ENCODE measurements at places on chromosomes 11 and 22.

GRCh38 chr11:134561331-134561720, 149.3 kb upstream of the B3GAT1 start:
- DNase-seq: no peak

DNA sequence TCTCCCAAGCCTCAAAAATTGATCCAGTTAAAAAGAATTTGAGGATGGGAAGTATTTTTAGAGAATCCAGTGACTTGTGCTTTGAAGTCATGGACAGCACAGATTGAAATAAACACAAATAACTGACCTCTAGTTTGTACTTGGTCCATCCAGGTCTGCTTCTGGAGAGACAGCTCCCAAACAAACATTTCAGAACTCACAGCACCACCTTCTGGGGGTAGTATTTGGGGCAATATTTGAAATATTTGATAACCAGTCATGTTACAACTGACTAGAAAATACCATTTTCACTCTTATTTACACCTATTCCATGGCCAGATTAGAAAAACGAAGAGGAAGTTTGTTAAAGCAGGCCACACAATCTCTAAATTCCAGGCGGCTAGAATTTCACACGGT, 56.2 kb downstream of the CTSC start:
- no peak for DNase-seq

DNA sequence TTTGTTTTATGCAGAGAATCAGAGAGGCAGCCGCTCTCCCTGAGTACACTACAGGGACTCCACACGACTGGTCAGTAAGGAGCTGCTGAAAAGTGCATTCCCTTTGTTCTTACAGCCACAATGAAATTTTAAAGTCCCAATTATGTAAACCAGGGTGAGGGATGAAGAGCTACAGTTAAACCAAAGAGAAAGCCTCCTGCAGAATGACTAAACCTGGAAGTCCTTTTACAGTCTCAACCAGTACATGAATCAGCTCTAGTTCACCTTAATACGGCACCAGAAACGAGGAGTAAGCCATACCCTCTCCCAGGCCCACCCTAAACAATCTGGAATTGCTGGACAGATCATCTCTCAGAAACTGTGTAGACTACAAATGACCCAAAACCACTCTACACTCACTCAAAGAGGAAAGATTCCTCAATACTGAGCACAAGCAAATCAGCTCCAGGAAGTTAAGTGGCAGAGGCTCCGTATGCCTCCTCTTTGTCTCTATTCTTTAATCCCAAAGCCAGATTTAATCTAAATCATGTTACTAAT, 113.1 kb downstream of the RBFOX2 start:
- DNase-seq: no peak

DNA sequence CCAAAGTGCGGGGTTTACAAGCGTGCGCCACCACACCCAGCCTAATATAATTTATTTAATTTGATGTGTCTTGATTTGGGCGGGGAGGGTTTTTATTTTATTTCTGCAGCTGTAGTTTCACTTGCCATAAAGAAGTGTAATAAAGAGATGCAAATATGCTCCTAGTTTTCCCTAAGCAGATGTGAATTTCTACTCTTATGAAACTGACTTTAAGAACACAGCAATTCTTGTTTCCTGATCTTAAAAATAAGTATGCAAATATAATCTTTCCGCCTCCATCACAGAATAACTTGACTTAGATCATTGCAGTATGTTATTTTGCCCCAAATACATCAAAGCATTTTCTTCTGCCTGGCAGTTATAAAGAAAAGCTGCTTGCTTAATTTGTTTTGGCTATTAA, 4.4 kb downstream of the SPCS2 start:
- no peak for DNase-seq

DNA sequence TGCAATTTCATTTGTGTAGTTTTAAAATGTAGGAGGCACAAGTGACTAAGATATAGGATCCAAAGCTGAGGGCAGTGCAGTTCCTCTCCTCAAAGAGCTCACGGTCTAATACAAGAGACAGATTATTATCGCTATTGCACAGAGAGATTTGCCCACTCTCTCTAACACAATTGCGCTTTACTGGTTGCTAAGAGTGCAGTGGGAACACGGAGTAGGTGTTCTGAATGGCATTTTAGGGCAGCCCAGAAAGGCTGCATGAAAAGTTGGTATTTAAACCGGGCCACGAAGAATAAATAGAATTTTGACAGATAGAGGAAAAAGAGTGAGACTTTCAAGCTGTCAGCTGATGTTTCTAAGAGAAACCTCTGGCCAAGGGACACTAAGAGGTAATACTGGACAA, 79.5 kb downstream of the BLID start:
- no peak for DNase-seq

GRCh38 chr11:125468852-125469251, 27.2 kb downstream of the FEZ1 start:
- DNase-seq: no peak

DNA sequence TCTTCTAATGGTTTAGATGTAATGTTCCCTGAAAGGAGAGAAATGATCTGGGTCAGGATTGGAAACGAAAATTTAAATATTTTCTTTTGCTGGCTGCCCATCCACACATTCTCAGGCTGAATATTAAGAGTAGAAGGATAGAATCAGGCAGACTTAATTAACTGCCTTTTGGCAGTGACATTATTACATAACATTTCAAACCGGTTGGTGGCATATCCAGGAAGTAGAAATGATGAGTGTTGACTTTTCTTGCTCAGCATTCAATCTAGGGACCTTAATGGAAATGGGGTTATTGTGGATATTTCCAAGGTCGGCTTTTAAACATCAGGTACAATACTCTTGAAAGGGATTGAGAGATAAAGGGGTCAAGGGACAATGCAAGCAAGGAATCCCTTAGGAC, 677.4 kb upstream of the ARHGAP42 start:
- no peak for DNase-seq

DNA sequence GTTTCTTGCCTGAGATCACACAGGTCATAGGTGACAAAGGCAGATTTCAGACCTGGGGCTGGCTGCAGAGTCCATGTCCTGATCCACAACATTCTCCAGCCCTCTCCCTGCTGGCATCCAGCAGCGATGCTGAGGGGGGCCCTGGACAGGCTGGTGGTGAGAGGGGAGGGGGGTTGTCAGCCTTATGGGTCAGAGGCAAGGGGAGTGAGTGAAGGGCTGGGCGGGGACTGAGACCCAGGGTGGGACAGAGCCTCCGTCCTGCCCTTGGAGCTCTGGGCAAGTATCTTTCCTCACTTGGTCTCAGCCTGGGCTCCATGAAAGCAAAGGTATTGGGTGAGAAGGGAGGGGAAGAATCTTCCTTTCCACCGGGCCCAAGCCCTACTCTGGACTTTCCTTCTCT, 66.7 kb upstream of the RASD2 start:
- no peak for DNase-seq

GRCh38 chr11:22508665-22509064, 117.0 kb downstream of the FANCF start:
- no peak for DNase-seq

- DNase-seq: no peak
Measured at GRCh38 chr11:16793511-16793910, 55.1 kb downstream of the C11orf58 start.

GRCh38 chr22:38243007-38243765, 29.6 kb downstream of the TMEM184B start:
- DNase-seq: peak; percentile 51

DNA sequence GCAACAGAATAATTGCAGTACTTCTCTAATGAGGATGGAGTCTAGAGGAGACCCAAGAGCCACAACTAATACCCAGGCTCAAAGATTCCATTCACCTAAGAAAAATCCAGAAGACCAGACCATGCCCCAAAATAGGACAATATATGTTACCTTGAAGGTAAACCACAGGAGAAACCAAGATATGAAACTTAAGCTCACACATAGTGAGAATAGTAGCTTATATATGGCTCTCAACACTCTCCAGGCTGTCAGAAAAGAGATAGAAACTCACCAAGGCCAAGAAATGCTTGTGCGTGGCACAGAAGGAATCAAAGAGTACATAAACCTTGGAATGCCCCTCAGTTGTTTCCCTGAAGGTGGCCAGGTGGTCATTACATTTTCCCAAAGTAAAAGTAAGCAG, 9.1 kb downstream of the FAM111A start:
- DNase-seq: no peak

- DNase-seq: no peak
Measured at GRCh38 chr22:47128216-47128615, 365.8 kb downstream of the TBC1D22A start.

GRCh38 chr22:47858773-47859306, 1096.4 kb downstream of the TBC1D22A start:
- DNase-seq: no peak

GRCh38 chr22:23764899-23765881, 2.4 kb downstream of the C22orf15 start:
- DNase-seq: no peak

GRCh38 chr11:87477321-87477720, 439.6 kb downstream of the TMEM135 start:
- no peak for DNase-seq

DNA sequence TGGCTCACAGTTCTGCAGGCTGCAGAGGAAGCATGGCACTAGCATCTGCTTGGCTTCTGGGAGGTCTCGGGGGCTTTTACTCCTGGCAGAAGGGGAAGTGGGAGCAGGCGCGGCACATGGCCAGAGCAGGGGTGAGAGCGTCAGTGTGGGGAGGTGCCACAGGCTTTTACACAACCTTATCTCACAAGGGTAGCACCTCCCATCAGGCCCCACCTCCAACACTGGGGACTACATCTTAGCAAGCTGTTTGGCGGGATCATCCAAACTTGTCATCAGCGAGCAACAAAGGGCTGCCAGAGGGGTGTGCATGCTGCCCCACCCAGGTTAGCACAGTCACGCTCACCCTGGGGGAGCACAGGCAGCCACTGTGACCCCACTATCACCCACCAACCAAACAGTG, 18.9 kb upstream of the YPEL1 start:
- peak; percentile 12 for DNase-seq

DNA sequence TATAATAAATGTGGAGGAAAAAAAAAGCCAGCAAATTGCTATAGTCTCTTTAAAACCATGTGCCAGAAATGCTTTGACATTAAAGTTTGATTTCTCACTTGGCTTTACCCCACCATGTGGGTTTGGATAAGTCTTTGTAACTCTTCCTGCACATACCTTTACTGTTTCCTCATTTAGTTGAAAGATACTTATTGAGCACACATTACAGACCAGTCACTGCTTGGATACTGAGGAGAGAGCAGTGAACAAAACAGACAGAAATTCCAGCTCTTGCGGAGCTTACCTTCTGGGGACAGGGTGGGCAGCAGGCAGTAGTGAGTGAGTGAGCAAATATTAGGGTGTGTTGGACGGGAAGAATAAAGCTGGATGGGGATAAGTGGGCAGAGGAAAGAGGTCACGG, 13.7 kb downstream of the PACS1 start:
- DNase-seq: no peak

DNA sequence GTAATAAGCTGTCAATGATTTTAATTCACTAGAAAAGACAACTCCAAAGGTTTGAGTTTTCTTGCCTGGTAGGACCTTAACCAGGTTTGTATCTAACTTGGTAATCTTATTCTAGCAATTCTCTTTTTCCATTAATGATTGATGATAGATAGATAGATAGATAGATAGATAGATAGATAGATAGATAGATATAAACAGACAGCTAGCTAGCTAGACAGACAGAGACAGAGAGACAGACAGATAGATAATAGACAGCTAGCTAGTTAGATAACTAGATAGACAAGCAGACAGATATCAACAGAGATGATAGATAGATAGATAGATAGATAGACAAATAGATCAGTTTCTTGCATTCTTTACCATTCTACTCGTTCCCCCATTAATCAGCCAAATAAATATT, 15.3 kb downstream of the TMPRSS6 start:
- DNase-seq: no peak

GRCh38 chr11:133515107-133515506, 17.2 kb downstream of the OPCML start:
- DNase-seq: no peak

GRCh38 chr11:74442636-74443035, 24.7 kb downstream of the KCNE3 start:
- no peak for DNase-seq

DNA sequence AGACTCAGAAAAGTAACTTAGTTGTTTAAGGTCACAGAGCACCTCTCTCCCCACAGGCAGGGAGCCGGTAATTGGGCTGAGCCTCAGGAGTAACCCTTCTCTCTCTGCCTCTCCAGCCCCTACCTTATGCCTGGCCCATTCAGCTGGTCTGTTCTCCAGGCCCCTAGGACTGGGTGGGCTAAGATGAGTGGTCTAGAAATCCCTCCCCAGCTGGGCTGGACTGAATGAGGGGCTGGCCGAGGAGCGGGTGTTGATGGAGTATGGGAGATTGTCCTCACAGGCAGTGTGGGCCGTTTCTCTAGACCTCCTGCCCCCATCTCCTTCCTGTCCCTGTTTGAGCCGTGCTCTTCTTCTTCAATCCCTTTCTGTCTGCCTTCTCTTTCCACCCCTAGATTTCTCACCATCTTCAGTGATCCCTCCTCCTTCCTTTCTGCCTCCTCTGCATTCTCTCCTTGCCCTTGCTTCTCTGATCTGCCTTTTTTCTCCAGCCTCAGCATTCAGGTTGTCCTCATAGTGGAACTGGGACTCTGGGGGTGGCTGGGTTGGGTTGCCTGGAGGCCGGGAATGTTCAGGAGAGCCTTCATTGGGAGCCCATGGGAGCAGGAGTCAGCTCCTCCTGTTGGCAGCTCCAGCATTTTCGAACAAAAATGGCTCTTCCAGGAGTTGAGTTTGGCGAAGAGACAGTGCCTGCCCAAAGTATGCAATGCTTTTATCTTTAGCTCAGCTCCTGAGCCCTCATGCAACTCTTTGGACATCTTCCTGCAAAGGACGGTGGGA, 7.6 kb downstream of the ST3GAL4 start:
- DNase-seq: no peak

- DNase-seq: no peak
Measured at GRCh38 chr11:92384358-92384757, 159.7 kb downstream of the FAT3 start.

DNA sequence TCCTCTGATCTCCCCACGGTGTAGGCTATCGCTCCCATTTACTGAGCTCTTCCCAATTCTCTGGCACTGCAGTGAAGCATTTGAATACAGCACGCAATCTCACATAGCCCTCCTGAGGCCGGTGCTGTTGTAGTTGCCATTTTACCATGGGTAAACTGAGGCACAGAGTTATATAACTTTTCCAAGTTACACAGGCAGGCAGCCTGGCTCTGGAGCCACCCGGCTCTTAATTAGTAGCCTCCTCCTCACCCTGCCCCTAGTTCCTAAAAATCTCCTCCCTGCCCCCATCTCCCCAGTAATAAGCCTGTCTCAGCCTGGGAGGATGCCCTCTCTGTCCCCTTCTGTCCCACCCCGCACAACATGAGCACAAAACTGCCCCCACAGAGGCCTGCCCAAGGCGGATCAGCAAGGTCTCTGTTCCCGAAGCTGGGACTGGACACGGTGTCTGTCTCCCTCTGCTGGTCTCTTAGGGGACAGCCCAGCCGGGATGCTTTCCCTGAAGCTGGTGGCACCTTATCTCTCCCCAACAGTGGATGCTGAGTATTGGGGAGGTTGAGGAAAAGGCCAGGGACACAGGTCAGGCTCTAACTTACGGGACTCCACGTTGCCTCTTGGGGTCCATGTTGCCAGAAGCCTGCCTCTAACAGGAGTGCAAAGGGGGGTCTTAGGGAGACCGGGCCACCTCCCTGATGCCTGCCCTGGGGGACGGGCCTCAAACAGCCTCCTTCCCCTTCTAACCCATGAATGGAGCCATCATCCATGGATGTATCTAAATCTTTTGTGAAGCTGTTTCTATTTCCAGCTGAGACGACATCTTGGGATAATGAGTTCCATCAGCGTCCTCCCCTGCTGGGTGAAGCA, 9.1 kb upstream of the CLCF1 start:
- peak; percentile 43 for DNase-seq
